ENCODE measurements at places on chromosomes 6 and 20.

DNA sequence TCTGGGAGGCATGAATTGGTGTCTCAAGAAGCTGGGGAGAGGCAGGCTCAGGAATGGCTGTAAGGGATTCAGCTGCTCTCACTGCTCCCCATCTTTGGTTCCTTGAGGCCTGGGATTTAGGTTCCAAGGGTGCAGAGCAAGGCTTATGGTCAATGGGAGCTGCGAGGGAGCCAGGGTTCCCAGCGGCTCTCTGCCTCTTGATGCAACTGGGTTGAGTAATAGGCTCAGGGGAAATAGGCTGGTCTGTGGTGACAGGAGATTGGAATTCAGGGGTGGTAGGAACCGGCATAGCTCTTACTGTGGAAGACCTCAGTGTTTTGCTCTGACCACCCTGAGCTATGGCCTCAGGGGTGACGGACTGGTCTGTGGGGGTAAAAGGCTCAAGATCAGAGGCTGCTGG, 13.0 kb upstream of the NRM start:
- no peak for DNase-seq

DNA sequence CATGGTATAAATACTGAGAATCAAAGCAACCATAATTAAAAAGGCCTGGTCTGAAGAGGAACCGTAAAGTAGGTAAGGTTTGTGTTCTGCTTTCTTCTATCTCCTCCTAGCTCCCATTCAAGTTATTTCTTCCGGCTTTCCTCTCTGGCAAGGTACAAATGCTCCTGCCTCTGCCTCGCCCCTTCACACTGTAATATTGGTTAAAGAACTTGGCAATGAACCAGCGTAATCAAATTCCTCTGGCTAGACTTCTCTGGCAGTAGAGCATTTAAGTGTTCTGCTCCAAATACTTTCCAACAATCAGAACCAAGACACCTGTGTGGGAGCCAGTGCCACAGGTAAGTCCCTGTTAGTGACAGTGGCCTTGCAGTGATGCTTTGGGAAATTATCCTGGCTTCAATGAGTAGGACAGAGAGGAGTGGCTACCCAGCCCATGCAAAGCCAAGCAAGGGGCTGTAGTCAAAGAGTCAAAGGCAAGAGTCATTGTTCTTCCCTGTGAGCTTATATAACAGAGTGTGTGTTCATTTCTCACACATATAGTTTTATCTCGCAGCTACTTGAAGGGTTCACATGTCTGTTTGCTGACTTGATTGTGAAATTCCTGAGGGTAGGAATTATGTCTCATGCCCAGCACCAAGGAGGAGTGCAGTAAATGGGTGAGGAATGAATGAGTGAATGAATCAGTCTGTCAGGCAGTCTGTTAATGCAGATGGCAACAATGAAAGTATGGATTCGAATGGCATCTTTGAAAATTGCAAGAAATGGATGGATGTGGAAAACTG, 329.3 kb downstream of the NRN1 start:
- no peak for DNase-seq

DNA sequence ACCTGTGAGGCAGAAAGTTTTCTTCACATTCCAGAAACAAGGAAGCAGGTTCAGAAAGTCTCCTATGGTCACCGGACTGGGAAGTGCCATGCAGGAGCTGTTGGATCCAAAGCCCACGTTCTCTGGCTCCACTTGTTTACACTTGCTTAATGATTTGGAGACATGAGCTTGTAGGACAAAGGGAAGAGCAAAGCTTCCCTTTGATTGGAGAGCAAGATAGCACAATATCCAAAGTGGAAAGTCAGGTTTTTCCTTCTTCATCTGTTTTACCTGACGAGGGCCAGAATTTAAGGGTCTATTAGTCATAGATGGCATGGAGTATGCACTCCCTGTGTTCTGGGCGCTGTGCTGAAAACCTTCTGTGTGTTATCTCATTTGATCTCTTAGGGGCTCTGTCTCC, 81.2 kb downstream of the PDE7B start:
- DNase-seq, result no peak

DNA sequence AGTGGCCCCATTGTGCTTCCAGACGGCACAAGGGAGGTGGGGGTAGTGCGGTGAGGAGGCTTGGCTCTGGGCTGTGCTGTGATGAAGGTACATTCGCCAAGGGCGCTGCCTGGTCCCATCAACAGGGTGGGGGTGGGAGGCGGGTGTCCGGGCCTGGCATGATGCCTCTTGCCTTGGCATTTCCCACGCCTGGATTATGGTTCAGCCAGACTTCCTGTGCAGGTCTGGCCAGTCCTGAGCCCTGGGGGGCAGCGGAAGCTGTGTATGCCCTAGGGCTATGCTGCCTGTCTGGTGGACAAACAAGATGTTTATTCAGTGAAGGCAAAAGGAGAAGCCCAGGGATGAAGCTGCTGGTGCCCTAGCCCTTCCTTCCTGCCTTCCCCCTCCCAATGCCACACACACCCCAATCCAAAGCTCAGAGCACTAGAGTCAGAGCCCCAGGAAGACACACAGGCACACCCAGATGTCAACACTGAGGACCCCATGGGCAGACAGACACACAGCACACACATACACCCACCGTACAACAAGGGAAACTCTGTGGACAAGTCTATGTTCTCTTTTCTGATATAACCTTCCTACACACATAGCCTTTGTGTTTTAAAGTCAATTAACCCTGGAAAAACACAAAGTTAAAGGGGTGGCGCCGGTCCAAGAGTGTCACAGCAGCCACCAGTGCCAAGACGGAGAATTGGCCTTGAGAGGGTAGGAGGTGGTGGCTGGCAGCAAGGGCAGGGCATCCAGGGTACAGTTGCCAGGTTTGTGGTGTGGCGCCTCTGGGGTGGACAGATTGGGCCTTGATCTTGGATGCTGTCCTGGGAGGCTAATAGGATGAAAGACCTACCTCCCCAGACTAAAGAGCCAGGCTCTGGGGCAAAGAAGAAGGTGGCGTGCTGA, 54.7 kb upstream of the SAYSD1 start:
- DNase-seq, result no peak

DNA sequence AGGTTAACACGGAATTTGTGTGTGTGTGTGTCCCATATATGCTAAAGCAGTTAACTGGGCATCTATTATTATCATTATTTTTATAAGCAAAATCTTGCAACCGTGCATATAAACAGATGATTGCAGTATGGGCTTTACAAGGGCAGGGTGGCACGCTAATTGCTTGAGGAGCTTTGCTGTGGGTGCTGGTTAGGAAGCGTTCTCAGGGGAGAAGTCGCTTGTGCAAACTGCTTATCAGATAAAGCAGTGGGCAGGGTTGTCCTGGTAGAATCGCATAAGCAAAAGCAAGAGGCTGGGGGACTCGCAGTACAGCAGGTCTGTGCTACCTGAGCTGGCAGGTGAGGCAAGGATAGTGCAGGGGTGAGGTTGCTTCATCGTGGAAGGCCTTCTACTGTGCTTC, 9.7 kb upstream of the CCN6 start:
- no peak for DNase-seq

- no peak for DNase-seq
These were observed 313.0 kb upstream of the AGPAT4 start for GRCh38 chr6:161586887-161587286.

DNA sequence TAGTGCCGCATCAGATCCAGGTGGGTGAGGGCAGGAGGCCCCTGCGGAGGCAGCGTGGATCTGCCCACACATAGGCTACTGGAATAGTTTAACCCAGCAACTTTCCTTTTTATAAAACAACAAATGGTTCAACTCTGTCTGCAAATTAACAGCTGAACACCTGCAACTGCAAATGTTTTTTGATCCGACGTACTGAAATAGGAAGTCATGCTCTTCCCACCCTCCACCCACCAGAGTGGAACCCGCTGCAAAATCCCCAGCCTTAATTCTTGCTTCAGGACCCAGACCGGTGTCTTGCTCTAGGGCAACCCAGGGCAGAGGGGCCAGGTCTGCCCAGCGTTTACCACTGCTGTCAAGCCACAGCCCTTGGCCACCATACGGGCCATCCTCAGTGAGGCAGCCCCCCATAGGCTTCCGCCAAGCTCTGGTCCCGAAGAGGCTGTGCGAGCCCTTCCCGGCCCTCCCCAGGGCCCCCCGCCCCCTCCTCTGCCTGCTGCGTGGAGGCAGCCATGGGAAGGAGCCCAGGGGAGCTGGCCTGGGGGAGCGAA, 334.3 kb downstream of the ZFAND3 start:
- no peak for DNase-seq

DNA sequence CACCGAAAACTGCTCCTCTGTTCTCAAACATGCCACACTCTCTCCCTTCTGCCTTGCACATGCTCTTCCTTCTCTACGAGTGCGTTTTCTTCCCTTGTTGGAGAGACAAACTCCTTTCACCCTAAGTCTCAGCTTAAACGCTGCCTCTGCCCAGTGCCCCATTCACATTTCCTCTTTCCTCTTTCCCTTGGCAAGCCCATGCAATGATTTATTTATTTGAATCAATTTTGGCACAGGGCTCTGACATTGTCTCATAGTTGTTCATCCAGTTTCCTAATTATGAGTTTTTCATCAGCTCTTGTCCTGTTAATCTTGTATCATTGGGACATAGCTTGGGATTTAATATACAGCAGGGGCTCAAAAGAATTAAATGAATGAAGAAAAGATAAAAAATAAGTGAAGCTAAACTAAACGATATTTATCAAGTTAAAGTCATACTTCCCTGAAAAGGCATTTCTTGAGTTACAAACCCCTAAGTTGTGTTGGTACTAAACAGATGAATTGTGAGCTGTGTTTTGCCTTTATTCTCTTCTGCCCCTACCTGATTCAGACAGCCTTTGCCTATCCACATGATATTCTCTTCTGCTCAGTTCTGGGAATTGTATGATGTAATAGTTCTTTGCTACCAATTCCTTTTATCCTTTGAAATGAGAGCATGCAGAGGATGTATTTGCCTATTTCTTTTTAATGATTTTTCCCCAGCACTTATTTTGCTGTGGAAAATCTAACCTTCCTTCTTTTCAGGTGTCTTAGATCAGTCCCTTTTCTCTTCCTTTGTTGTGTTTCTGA, 704.4 kb downstream of the UTRN start:
- no peak for DNase-seq

DNA sequence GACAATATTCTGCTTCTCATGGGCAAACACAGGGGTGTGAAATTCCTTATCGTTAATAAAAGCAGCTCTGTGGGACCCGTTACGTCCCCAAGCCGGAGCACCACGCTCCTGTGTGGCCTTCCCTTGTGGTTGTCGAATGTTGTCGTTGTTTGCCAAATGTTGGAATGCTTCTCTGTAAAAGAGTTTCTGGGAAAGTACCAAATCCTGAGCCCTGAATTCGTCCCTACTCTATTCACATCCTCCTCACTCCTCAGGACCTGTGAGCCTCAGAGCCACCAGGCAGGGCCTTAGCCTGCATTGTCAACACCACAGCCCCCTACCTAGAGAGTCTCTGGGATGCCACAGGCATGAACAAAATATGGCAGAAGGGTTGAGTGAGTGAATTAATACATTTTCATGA, 64.0 kb downstream of the THBS2 start:
- DNase-seq, result no peak

GRCh38 chr6:81826784-81827183, 74.3 kb upstream of the TENT5A start:
- no peak for DNase-seq

DNA sequence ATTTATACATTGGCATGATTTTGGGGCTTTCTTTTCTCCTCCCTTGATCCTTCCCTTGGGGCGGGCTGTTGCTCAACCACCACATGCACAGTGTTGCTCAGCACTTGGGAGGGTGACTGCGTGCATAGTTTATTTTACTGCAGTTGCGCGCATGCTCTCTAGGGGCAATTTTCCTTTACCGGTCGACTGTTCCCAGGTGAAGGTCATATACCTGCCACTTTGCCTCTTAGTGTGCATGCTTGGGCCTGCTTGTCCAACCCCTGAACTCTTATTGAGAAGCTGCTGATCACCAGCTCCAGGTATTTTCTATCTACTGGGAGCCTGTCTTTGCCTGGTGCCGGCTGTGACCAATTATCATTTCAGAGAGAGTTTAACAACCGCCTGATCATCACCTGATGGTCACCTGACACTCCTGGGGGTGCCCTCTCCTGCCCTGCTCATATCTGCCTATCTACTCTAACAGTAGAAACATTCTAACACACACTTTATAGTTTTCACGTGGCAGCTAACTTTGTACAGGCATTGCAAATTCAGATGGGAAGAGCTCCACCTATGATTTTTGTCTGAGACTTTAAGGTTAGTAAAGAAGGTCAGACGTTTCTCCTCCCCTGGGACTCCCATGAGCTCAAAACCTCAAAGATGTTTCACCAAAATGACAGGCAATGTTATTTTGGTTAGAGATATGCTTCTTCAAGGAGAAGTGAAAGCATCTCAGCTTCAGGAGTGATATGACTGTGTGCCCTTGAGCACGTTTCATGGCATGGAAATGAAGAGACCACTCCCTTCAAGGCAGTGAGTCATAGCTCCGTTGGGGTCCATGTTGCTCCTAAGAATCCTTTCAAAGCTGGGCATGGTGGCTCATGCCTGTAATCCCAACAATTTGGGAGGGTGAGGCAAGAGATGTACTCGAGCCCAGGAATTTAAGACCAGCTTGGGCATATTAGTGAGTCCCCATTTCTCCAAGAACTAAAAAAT, 227.5 kb upstream of the MYLIP start:
- DNase-seq, result no peak

DNA sequence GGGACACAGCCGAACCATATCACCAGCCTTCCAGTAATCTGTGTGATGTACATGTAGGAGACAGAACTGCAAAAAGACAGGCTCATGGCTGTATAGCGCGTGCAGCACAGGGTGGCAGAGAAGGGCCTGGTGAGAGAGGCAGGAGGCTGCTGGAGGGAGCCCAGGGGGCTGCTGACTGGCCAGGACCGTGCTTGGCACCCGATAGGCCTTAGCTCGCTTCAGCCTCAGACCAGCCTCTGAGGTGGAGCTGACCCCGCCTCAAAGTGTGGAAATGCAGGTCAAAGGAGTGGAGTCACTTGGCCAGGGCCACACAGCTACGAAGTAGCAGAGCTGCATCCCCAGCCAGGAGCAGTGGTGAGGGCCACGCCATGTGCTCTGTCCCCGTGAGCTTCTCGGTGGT, 707.6 kb downstream of the QKI start:
- DNase-seq, result no peak

Data from NCI-H2081 treated with DMSO at 0.1 percent for 48 hours (cell line).